Stimulated activated CD4-positive, alpha-beta T cell treated with anti-CD3 and anti-CD28 coated beads, Interleukin-1b, Interleukin-23, amount 100 ng/mL, for 1 hour (primary cell): ENCODE measurements at places on chromosomes 12 and 14.

GRCh38 chr12:121811434-121812319, 7.9 kb downstream of the SETD1B start:
- no peak for DNase-seq

DNA sequence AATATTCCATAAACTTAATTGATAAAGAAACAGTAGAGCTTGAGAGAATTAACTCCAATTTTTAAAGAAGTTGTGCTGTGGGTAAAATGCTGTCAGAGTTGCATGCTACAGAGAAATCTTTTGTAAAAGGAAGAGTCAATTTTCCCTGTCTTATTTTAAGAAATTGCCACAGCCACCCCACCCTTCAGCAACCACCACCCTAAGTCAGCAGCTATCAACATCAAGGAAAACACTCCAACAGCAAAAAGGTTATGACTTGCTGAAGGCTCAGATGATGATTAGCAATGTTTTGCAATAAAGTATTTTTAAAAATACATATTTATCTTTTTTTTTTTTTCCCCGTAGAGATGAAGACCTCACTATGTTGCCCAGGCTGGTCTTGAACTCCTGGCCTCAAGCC, 6.5 kb upstream of the DRAM1 start:
- no peak for DNase-seq

DNA sequence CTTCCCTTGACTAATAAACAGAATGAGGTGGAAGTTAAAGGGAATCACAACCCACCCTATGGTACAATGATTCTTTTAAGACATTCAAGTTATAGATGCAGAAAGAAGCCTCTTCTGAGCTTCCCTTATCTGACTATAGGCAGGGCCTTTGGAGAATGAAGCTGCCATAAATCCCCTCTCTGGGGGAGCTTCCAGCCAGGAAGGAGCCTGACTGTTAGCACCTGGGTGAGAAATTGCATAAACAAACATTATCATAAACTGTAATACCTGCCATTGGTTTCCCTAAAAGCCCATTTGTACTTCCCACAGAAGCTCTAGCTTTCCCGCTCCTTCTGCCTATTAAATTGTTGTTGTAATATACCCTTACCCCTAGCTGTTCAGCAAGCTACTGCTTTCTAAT, 81.3 kb upstream of the RESF1 start:
- DNase-seq = no peak

GRCh38 chr12:12586879-12587675, 24.4 kb upstream of the DUSP16 start:
- DNase-seq = no peak

GRCh38 chr12:124647316-124647715, 79.9 kb upstream of the NCOR2 start:
- no peak for DNase-seq

- no peak for DNase-seq
Observed at GRCh38 chr12:5927732-5928516, 17.1 kb downstream of the ANO2 start.

- no peak for DNase-seq
Observed at GRCh38 chr14:43789458-43789857, 717.6 kb downstream of the FSCB start.

GRCh38 chr14:97820781-97821180, 1023.6 kb downstream of the VRK1 start:
- DNase-seq = no peak

DNA sequence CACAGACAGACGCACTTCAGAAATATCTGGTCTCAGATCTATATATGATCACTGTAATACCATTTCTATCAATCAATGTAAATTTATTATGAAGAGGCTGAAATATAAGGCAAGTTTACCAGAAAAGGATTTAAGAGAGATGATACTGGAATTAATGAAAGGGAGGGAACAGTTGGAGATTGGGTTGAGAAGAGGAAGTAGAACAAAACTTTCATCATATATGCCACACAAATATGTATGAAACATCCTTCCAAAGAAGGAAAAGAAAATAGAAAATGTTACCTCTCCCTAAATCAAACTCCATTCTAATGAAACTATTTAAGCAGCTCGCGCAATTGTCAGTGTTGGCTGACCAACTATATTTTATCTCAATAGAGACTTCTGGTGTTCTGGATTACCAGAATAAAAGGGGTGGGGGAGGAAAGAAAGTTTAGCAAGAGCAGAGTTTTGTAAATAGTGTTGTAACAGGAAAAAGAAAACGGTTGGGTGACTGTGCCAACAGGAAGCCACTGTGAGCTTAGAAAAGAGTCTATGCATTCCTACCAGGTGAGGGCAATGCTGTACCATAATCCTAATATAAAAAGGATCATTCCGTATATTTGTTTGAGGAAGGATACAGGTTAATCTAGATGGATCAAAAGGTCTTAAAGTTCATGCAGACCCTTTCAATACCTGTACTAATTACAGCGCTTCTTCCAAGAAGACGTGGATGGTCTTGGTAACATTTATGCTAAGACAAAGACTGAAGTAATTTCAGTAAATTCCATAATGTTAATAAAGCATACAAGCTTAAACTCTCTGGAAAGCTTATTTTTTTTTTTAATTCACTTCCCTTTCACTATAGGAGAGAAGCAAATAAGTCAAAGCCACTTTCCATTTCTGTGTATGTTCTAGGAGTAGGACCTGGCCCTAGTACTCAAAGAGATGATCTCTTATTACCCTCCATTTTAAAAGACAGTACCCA, 14.5 kb upstream of the LLPH start:
- DNase-seq = no peak

DNA sequence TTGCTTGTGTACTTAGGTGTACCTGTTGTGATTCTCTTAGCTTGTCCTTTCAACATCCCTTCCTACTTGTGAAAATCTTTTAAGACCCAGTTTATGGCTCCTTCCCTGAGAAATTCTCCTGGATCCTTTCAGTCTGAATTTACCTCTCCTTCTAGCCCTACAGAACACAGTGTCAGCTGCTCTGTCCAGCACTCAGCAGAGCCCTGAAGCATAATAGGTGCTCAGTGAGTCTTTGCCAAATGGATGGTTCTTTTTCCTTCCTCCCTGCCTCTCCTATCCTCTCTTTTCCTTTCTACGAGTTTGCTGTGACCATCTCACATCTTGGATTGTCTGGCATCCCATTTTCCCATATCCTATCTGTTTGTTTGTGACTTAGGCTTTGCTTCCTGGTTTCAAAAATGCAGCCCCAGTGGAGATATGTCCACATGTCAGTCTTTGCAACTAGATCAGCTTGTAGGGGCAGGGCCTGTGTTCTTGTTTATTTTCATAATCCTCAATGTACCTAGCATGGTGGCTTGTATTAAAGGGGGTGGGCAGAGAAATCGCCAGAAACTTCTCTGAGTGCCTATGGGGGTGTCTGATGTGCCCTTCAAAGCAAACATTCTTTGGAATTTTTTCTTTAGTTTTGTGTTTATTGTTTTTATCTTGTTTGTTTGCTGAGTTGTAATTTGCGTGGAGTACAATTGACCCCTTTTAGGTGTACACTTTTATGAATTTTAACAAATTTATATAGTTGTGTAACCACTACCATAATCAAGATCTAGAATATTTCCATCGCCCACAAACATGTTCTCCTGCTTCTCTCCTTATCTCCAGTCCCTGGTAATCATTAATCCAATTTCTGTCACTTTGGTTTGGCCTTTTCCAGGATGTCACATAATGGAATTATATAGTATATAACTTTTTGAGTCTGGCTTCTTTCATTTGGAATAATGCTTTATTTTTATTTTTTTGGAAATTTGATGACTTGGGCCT, 62.8 kb downstream of the SMOC1 start:
- DNase-seq = no peak

GRCh38 chr14:96192975-96193805, 11.4 kb upstream of the BDKRB2 start:
- DNase-seq = no peak

GRCh38 chr12:67077617-67078016, 191.5 kb upstream of the CAND1 start:
- DNase-seq = no peak

GRCh38 chr14:65792208-65792905, 379.8 kb downstream of the FUT8 start:
- DNase-seq = no peak

DNA sequence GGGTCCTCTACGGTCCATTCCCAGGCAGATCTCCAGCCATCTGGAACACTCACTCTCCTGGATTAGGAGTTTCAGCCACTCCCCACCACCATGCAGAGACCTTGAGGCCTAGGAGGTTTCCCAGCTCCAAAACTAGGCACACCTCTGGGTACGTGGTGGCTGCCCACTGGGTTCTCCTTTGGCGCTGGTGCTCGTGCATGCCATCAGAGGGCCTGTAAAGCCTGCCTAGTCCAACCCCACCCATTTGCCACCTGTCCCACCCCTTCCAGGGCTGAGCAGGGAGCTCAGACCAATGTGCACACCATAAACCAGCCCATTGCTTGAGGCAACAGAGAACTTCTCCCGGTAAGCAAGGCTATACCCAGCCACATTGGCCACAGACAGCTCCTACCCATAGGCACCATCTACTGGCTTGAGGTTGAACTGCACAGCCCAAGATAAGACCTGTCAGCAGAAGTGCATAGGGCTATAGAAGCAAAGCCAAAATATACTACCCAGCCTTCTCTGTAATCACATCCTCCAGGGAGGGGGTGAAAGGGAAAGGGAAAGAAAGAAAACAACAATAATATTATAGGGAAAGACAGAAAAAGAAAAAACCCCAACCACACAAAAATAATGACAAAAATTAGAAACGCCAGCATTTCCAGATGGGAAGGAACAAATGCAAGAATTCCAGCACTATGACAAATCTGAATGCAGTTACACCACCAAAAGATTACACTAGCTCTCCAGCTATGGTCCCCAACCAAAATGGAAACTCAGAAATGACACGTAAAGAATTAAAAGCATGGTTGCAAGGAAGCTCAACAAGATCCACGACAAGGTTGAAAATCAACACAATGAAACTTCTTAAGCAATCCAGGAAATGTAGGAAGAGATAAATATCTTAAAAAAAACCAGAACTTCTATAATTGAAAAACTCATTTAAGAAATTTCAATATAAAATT, 111.9 kb upstream of the CCDC175 start:
- no peak for DNase-seq

GRCh38 chr14:101126731-101127130, 223.2 kb upstream of the RTL1 start:
- no peak for DNase-seq

- no peak for DNase-seq
Observed at GRCh38 chr12:122067966-122068365, 10.6 kb upstream of the MLXIP start.

DNA sequence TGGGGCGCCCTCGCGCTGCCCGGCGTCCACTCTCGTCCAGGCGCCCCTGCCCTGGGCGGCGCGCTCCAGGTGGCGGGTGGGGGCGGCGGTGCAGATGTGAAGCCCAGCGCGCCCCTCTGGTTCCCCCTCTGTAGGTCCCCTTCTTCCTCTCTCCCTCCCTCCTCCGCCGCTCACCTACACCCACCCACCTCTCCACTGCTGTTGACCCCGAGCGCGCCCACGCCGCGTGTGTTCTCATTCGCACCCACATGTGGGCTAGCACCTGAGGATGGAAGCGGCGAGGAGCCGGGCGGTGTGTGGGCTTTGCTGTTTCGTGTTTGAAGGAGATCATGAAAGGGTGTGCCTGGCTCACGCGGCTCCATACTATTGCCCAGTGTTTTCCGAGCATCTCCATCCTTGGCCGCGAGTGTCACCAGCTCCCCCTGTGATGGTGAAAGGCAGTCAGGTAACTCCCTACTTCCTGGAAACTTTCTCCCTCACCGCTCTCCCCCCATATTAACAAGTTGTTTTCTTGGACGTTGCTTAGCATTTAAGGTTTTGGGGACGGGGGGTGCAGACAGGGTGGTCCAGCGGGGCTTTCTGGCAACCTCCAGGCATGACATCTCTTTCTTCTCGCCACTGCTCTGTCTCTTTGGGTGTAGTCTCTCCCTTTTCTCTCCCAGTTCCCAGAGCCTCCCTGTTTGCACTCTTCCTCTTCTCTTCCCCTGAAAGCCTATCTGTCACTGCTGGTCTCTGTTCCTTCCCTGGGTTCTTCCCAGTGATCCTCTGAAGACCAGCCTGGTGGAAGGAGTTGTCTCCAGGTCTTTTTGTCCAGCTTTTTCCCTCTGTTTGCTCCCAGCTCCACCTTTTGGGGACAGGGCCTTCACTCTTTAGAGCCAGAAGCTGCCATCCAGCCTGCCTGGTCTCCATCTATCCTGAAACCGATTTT, 1.6 kb downstream of the CACNA1C start:
- DNase-seq = no peak

GRCh38 chr12:74903522-74903921, 306.1 kb downstream of the KCNC2 start:
- DNase-seq = no peak

- no peak for DNase-seq
Observed at GRCh38 chr12:52392465-52393007, 7.1 kb upstream of the KRT84 start.

DNA sequence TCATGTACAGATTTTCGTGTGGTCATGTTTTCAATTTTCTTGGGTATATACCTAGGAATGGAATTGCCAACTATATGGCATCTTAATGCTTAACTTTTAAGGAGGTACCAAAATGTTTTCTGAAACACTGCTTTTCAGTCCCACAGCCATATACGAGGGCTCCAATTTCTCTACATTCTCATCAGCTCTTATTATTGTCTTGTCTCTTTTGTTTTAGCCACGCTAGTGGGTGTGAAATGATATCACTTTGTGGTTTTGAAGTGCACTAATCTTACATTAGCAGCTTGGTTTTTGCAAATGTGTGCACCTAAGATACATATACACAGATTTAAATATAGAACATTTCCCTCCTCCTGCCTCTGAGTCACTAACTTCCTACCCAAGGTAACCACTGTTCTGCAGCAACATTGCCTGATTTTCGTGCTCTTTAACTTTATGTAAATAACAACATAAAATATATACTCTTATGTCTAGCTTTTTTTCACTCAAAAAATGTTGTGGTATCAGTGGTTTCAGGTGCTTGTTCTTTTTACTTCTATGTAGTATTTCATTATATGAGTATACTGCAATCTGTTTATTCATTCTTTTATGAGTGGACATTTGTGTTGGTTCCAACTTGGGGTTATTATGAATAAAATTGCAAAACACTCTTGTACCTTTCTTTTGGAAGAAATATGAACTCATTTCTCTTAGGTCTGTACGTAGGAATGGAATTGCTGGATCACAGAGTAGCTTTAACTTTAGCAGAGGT, 73.1 kb downstream of the ZFP36L1 start:
- DNase-seq = no peak

DNA sequence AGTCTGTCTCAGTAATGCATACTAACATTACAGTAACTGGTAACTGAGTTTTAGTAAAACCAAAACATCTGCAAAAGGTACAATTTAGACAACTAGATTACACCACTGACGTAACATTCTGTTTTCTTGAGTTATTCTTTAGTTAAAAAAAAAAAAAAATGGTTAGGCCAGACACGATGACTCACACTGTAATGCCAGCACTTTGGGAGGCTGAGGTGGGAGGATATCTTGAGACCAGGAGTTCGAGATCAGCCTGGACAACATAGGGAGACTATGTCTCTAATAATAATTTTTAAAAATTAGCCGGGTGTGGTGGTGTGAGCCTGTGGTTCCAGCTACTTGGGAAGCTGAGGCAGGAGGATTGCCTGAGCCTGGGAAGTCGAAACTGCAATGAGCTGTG, 34.1 kb downstream of the AP5M1 start:
- no peak for DNase-seq

GRCh38 chr14:99718031-99718810, 34.1 kb downstream of the CYP46A1 start:
- DNase-seq = no peak

- DNase-seq = no peak
Observed at GRCh38 chr12:46669720-46670119, 156.1 kb downstream of the SLC38A4 start.
